ENCODE measurements at places on chromosomes 3 and 15.
A peak's percentile ranks its signal among the peaks of the same experiment; 100 is the strongest.

- DNase-seq = no peak
These were observed 99.8 kb downstream of the MECOM start for GRCh38 chr3:169563775-169564059.

DNA sequence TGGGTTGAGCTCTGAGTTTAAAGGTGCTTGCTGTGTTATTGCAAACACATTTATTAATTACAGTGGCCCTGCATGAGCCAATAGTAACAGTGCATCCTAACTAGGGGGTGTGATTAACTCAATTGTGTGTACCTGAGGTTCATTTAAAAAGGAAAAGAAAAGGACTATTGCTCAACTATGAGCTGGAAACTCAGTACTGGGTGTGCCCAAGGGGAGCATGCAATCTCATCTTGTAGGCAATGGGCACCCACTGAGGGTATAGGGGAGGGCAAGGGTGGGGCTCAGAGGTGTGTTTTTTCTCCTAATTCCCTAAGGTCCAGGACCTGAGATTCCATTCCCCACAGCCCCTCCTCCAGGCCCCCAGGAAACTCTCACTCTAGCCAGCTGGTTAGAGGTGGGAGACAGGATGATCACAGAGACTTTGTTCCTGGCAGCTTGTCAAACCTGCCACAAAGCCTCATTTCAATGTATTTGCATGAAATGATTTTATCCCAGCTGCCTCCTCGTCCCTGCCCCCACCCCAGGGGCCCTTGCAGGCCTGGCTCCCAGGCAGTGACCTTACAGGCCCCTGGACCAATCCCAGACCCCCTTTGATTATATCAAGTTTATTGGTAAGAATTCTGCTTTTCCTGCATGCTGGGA lies 220.7 kb downstream of the TBC1D2B start:
- no peak for DNase-seq

DNA sequence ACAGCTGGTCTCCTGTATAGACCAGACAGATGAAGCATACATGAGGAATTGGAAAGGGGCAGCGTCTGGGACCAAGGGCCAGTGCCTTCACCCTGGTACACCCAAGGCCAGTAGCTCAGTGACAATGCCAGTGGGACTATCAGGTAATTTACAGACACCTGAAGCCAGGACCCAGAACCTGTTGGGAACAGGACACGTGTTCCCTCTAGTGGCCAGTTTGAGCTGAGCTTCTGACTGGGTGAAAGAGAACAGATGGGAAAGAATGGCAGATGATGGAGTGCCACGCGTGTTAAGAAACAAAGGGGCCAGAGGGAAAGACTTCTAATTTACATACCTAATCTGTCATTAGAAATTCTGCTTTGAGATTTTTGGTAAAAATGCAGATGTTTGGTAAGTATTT lies 5.1 kb upstream of the SLC25A38 start:
- DNase-seq = peak; percentile 41

DNA sequence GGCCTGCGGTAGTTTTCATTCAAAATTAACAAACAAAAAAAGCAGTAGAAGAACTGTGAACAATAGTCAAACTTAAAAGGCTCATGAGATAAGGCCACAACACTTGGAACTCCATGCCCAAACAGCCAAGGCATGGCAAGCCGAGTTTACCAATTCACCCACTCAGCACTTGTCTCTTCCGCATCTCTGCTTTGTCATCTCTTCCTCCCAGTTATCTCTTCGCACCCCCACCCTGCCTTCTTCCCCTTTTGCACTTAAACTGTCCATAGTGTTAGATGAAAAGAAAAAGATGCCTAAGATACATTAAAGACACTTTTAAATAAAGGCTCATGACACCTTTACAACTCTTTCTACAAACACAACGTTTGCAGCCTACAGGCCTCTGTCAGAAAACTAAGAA lies 11.1 kb downstream of the TLE3 start:
- no peak for DNase-seq

- peak; percentile 22 for DNase-seq
These were observed 47.4 kb downstream of the CMTM8 start for GRCh38 chr3:32285891-32286290.

DNA sequence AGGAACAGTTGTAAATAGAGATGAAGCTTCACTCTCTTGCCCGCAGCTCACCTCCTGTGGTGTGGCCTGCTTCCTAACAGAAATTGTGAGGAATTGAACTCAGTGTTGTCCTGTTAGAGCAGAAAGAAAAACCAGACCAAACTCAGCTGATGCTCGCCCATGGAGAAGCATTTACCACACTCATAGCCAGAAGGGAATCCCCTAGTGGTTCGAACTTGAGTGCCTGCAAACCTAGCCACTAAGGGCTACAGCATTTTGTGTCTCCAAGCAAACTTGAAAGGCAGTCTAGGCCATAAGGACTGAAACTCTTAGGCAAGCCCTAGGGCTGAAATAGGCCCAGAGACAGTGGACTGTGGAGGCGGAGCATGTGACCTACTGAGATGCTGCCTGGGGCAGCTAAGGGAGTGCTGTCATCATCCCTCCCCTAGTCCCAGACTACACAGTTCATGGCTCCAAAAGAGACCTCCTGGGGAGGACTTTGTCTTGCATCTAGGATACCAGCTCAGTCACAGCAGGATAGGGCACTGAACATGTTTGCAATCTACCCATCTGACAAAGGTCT lies 44.5 kb upstream of the MCTP2 start:
- DNase-seq = no peak

DNA sequence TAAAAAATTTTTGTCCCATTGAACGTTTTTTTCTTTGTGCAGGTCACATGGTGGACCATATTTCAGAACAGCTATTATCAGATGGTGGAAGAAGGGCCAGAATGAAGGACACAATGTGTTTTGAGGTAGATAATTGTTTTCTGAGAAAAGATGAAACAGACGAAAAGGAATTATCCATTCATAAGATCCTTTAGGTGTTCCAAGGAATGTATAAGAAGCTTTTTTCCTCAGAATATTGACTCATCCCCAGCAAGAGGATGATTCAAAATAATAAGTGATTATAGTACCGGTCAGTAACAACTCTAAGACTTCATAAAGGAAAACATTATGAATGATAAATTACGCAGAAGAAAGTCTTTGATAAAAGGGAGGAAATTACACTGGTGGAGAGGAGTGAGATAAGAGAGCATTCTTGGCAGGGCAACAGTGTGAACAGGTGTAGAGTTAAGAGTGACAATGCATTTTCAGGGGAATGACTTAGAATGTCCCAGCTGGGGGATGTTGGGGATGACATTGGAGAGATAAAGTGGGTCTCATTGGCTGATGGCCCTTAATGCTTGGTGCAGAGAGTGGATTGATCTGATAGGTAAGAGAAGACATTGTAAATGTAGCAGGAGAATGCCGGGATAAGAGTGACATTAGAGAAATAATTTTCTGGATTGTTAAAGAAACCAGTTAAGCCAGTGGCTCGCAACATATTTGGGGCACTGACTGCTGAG lies 27.0 kb upstream of the AQP9 start:
- no peak for DNase-seq

DNA sequence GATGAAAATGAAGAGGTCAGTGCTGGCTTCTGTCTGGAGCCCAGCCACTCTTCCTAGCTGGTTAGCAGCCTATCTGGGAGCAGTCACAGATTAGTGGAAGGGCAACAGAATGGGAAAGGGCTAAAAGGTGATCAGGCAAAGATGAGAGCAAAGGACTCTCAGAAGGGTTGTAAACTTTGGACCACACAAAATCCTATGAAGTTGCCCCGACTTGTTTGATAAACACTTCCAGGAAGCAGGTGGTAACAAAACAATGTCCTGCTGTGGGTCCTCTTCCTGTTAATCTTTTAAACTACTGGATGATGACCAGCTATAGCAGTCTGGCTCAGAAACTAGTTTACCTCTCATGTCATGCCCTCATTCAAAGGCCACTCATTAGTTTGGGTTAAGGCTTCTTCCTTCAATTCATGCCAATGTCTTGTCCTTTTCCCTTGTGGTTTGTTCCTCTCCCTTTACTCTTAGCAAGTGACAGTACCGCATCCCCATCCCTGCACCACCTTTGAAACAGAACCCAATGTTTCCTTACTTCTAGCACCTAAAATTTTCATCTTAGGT lies 19.2 kb downstream of the POLG start:
- no peak for DNase-seq

DNA sequence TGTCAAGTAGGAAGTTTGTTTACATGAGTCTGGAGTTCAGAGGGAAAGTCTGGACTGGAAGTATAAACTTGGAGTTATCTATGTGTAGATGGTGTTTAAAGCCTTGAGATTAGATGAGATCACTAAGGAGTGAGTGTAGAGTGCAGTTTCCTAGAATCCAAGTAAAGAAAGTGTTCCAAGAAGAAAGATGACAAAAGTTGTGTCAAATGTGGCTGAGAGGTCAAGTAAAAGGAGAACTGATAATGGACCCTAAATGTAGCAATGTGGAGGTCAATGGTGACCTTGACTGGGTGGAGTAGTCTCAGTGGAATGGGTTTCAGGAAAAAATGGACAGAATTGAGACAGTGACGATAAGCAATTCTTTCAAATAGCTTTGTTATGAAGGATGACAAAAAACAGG lies 39.9 kb upstream of the ULK4 start:
- no peak for DNase-seq

- no peak for DNase-seq
These were observed 10.1 kb downstream of the CEMIP start for GRCh38 chr15:80789296-80789695.

- no peak for DNase-seq
These were observed 427.7 kb upstream of the THBS1 start for GRCh38 chr15:39153058-39153714.

DNA sequence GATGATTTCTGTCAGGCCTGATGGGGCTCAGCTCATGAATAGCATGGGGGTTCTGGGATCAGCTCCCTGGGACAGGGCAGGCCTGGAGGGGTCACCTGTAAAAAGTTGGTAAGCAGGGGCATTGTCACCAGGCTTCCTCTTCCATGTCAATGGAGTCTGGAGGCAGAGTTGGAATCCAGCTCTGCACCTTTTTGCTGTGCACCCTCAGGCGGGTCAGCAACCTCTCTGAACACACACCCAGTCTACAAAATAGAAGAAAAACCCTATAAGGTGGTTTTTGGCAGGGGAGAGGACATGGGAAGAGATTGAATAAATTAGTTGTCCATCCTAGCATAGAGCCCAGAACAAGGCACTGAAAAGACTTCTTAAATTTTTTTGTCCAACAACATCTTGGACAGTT lies 77.2 kb upstream of the NR2E3 start:
- DNase-seq = no peak

DNA sequence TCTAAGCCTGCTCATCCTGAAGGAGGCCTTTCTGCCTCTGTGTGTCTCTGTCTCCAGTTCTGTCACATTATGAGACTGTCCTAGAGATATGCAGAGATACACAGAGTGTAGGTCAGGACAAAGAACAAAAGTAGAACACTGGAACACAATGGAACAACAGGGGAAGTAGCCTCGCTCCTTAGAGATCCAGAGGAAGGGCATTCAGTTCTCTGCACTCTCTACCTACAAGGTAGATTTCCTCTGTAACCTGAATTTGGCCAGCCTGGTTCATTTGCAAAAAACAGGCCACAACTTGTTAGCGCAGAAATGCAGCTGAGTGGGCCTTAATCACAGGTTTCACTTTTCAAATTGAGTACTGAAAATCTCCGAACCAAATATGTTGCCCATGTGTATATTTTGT lies 19.4 kb downstream of the NEK10 start:
- no peak for DNase-seq

- DNase-seq = no peak
These were observed 51.9 kb upstream of the ETV5 start for GRCh38 chr3:186160691-186161243.

- DNase-seq = no peak
These were observed 507 bp upstream of the AP3B2 start for GRCh38 chr15:82710208-82710555.

GRCh38 chr15:78415284-78415683 lies 22.7 kb upstream of the IREB2 start:
- no peak for DNase-seq

DNA sequence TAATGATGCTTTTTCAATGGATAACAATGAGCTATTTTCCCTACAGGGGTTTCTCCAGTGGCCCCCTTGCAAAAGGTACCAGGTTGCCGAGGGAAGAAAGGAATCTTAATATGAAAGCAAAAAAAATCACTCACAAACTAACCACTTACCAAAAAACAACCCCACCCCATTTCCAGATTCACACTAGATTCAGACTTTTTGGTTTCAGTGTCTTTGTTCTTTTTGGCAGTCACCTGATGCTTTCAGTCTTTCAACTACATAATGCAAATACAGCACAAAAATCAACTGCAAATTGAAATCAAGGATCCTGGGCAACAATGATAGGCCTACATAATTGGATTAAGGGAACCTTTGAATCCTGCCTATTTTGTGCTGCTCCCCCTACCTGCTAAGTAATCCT lies 71.1 kb upstream of the RAP2B start:
- no peak for DNase-seq

- no peak for DNase-seq
These were observed 431.9 kb upstream of the AGTR1 start for GRCh38 chr3:148265841-148266240.

DNA sequence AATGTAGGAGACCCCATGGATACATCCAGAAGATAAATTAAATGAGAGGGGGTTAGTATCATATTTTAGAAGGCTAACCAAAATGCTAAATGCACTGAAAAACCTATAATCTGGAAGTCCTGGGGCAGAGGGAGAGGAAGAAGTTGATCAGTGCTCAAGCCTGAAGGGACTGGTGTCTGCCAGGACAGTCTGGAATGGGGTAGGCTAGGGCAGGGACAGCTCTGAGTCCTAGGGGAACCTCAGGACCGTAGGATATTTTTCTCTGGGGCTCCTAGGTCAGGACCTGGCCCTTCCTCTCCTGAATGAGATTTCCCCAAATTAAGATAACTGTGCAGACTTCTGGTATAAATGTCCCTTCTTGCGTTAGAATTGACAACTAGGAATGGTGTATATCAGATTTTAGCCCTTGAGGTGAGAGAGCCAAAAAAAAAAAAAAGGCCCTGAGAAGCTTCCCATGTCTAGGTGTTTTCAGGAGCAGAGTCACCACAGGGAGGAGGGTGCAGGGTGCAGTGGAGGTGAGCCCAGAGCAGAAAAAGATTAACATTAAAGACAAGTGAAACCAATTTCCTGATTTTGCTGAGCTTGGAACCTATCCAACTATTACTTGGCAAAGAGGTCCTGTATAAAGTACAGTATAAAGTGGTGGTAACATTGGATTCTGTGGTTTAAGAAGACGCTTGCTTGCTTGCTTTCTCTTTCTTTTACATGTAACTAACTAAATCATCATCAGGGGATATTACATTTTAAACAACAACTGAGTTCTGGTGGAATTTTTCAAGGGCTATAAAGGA lies 63.5 kb downstream of the HACD2 start:
- no peak for DNase-seq

- no peak for DNase-seq
These were observed 14.0 kb downstream of the CAPN3 start for GRCh38 chr15:42373274-42373673.

- no peak for DNase-seq
These were observed 2.2 kb downstream of the ADCY5 start for GRCh38 chr3:123446610-123447109.

- DNase-seq = peak; percentile 12
These were observed 43.5 kb downstream of the CFAP92 start for GRCh38 chr3:128950223-128950938.

Measured in activated naive CD8-positive, alpha-beta T cell treated with anti-CD3 and anti-CD28 coated beads, Interleukin-2, amount 50 U/mL, for 24 hours (primary cell).